ENCODE measurements at places on chromosomes 6 and 20. TPM values are rescaled to one million over a fixed set of nuclear protein-coding genes. Genes with fewer than 3 reads are reported as not detected.

DNA sequence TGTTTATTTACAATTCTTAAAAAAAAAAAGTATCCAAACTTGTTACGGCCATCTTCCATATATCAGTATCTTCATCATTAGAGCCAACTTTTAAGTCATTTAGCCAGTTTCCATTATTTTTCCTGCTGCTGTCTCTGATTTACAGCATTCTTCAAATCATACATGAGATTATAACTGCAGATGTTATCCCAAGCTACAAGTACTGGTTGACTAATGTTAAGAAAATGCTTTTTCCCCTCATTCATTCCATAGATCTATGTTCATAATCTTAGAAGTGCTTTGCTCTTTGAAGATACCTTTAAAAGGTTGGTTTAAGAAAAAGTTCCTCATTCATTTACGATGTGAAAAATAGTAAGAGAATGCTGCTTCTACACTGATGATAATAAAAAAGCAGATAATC lies 158.7 kb downstream of the RNGTT start:
- no peak for DNase-seq

DNA sequence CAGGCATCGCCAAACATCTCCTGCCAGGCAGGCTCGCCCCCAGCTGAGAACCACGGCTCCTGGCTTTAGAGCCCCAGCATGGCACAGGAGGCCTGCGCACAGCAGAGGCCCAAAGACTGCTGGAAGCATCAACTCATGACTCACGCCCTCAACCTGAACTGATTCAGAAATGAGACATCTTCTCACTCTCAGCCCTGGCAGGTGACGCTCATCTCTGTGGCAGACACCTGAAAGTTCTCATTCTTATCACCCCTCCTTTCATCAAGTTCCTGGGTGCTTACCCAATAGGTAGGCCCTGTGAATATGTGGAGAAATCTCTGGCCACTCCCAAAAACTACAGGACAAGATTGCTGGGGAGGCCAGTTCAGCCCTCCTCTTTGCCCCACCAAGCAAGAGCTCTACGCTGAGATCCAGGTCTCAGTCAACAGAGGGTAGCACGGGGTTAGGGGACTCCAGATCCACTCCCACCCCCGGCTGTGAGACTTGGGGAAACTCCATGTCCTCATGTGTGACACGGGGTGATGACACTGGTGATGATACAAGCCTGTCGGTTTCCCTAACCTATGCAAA lies 11.3 kb downstream of the NFATC2 start:
- no peak for DNase-seq

DNA sequence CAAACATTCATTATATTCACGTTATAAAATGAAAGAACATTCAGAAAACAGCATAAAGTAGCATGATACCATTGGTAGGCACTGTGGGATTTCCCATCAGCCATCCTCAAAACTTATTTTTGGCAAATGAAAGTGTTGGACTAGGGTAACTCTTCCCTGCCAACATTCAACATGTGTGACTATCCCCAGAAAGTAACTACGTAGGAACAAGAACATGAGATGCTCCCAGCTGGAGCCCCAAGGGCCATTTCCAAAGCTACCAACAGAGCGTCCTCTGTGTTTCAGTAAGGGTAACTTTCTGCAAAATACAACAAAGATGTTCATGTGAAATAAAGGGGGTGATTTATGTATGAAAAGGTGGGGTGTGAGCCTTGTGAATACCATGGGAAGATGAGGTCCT lies 28.4 kb upstream of the PTPN1 start:
- DNase-seq = no peak

SIM1 gene
- 5.3 TPM for total RNA-seq

- no peak for DNase-seq
Measured at GRCh38 chr6:165621940-165622339, 41.1 kb downstream of the PDE10A start.

DNA sequence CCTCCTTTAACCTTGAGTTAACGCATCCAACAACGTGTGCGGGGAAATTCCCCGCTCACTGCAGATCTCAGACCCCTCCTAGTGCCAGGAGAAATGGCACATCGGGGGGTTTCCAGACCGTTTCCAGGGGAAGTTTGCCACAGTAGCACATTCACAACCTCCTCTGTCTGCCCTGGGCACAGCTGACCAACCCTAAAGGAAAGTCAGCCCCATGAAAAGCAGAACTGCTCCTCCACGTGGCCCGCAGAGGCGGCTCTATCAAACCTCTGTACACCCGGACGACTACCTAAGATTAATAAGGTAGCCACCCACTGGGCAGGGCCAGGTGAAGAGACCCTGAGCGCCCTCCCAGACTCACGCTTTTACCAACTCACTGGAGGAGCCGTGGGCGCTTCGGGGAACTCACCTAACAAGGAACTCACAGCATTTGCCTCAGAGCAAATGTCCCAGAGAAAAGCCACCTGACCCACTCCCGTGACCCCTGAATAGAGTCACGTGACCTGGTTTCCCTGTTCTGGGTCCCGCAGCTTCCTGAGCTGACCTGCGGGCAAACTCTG lies 93.1 kb downstream of the PRND start:
- no peak for DNase-seq

GRCh38 chr6:28182255-28182654 lies 40.6 kb downstream of the ZKSCAN8 start:
- no peak for DNase-seq

Measured in ureter (tissue), 1 donor.